ENCODE measurements at places on chromosomes 3 and 15.
A peak's percentile ranks its signal among the peaks of the same experiment; 100 is the strongest.

DNA sequence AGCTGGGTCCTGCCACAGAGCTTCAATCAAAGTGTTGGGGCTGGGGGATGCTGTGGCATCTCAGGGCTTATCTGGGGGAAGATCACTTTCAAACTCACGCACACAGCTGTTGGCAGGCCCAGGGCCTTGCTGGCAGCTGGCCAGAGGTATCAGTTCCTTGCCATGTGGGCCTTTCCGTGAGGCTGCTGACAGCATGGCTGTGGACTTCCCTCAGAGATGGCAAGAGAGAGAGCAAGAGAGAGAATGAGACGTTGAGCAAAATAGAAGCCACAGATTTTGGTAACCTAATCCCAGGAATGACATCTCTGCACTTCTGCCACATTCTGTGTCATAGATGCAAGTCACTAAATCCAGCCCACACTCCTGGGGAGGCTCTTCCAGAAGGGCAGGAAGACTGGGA, 91.0 kb downstream of the TPRG1 start:
- DNase-seq: no peak

- no peak for DNase-seq
Observed at GRCh38 chr3:184383033-184383740, 3.3 kb downstream of the CHRD start.

DNA sequence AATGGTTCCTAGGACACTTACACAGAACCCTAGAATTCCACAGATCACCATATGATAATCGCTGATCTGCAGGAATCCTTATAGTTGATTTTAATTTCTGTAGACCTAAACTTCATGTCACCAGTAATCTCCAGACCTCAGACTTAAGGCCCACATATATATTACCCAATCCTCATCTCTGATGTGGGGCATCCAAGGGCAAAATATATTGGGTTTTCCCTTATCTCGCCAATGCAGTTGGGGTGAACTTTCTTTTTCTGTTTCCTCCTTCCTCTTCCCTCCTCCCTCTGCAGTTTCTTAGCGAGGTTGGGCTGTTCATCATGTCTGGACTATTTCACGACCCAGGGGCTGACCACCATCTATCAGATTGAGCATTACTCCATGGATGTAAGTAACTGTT, 230.2 kb downstream of the P3H2 start:
- no peak for DNase-seq

GRCh38 chr3:71582036-71582611, 1.4 kb downstream of the FOXP1 start:
- peak; percentile 41 for DNase-seq

DNA sequence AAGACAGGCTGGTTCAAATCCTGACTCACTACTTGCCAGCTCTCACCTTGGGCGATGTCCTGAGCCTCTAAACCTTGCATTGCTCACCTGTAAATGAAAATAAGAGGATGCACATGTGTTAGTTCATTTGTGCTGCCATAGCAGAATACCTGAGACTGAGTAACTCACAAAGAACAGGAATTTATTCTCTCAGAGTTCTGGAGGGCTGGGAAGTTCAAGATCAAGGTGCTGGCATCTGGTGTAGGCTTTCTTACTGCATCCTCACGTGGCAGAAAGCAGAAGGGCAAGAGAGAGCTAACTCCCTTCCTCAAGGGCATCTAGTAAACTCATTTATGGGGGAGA, 222.7 kb downstream of the MTHFS start:
- no peak for DNase-seq

DNA sequence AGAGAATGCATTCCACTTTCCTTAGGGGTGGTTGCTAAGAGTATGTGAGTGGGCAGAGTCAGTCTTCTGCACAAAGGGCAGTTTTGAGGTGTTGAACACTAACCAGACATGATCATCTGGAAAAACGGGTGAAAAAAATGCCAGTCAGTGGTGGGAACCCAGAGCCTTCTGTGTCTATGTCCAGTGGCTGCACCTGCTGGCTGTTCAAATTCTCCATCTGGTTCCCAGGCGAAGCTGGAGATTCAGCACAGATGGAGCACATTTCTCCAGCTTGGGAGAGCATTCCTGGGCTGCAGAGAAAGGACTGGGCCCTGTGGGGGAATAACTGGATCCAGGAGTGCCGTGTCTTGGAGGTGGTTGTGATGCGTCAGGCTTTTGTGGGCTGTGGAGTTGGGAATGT, 74.1 kb downstream of the TRAK1 start:
- no peak for DNase-seq

DNA sequence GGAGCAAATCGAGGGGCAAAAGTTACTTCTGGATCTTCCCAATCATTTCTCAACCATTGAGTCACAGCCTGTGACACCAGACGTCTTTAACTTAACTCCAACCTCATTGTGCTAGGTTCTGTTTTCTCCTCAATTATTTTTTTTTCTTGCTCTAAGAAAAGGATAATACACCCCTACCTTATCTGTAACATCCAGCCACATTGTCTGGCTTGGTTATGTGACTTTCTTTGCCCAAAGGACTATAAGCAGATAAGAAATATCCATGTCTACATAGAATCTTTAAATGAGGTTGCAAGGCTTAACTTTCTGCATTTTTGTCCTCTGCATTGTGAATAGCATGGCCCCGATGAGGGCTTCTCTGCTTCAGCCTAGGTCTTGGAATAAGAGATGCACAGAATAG, 782.4 kb upstream of the CFAP20DC start:
- no peak for DNase-seq

DNA sequence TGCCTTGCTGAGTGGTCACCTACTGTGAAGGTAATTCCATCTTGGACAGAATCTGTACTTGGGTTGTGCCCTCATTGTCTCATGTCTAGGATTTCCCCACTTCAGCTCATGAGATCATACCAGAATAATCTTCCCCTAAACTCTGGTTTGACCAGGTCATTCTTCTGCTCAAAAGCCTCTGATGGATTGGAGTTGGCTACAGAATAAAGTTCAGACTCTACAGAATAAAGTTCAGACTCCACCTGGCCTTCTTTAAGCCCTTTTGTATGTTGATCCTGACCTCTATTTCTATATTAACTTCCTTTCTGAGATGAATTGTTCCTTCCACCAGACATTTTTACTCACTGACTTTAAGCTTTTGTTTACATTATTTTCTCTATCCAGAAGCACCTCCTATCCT, 6.4 kb upstream of the GLCE start:
- no peak for DNase-seq

DNA sequence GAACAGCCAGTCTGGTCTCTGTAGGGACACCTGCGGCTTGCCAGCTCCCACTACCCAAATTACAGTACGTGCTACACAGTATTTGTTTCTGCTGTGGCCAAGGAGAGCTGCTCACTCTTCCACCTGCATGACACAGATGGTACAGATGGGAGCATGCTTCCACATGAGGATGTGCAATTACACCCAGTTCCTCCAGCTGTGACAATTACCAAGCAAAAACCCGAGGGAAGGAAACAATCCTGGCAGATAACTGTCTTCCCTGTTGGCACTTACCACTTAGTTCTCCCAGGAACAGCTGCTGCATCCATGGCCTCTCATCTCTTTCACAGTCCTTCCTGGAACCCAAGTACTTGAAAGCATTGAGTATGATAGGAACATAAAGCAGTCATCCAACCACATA, 34.4 kb downstream of the DET1 start:
- peak; percentile 74 for DNase-seq

DNA sequence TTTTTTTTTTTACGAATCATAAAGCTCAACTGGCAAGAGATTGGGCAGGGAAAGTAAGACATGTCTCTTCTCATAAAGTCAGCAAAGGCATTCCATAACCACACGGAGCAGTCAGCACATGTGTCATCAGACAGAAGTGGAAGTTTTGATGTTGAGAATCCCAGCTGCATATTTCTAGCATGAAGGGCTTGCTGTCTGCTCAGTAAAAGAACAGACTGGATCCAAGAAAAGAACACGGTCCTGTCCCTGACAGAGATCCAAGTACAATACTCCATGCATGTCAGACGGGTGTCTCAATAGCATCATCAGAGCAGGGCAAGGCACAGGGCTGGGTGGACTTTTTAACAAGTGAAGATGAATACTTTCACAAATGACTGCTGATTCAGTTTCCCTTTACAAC, 38.2 kb downstream of the ABI3BP start:
- no peak for DNase-seq

DNA sequence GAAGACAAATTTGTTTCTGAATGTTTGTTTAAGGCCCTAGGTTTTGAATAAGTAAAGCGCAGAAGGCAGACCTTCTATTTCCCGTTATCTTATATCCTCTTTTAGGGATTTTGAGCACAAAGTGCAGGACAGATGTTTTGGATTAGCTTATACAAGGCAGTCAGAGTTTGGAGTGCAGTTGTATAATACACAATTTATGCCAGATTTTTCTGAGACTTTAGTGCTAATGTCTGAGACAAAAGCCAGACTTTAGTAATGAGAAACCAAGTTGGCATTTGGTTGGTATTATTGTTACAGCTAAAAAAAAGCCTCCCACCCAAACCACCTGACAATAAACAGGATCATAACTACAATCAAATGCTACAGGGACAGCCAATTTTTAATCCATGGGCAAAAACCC, 309.9 kb upstream of the SATB1 start:
- DNase-seq: no peak

DNA sequence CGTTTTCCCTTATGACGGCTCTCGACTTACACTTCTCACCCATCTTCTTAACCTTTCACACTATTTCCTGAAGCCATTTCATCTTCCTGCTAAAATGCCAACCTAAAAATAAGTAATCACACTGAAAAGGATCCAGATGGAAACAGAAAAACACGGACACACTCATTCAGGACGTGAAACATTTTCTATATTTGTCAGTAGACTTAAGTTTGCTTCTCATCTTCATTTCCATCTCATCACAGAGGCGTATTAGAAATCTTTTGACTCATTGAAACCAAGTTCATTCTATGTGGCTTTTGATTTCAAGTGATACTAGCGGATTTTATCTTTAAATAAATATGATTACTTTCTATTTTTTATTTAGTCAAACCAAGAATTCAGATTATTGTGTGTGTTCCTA, 27.4 kb upstream of the DLG1 start:
- no peak for DNase-seq

DNA sequence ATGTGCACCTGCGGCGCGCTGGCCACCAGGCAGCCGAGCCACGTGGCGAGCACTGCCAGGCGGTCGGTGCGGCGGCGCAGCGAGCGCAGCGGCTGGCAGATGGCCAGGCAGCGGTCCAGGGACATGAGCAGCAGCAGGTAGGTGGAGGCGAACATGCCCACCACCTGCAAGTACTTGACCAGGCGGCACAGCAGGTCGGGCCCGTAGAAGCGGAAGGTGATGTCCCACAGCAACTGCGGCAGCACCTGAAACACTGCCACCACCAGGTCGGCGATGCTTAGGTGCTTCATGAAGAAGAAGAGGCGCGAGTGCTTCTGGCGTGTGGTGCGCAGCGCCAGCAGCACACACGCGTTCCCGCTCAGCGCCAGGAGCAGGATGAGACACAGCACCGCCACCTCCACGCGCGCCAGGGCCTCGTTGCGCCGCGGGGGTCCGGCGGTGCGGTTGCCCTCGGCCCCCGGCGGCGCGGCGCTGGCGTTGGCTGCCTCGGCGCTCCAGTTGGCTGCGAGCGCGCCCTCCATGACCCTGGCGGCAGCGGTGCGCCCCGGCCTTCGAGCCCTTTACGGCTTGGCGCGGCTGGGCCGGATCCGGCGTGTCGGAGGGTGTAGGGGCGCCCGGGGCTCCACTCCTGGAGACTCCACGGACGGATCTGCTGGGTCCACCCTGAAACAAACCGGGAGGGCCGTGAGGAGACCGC, 1.6 kb downstream of the OXTR start:
- peak; percentile 77 for DNase-seq

DNA sequence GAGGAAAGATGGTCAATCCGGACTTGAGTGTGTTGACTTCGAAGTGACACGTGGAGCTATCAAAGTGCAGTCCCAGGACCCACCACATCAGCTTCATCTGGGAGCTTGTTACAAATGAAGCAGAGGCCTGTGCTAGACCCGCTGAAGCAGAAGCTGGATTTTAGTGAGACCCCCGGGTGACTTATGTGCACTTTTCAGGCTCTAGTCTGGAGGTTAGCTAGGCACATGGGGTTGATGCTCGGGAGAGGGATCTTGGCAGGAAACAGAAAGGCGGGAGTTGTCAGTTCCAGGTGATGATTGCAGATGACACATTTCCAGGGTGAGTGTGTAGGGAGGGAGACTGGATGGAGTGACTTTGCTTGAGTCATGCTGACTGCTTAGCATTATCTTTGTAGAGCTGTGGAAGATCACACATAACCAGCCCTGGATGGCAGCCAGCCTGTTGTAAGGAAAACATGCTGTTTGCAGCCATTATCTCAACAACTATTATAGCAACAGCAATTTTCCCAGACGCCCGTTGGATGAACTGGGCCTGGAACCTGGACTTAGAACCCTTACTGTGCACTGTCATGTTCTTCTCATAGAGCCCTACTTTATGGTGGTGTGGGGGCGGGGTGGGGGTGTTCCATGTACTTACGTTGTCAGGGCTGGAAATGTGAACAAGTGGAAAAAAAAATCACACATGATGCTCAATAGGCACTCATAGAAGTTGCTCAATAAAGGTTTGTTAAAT, 122.4 kb downstream of the THSD4 start:
- no peak for DNase-seq

GRCh38 chr15:92043283-92043682, 189.8 kb downstream of the SLCO3A1 start:
- DNase-seq: no peak

GRCh38 chr3:65276551-65276950, 588.8 kb upstream of the ADAMTS9 start:
- DNase-seq: no peak

GRCh38 chr15:66876731-66877476, 174.9 kb downstream of the SMAD6 start:
- no peak for DNase-seq

DNA sequence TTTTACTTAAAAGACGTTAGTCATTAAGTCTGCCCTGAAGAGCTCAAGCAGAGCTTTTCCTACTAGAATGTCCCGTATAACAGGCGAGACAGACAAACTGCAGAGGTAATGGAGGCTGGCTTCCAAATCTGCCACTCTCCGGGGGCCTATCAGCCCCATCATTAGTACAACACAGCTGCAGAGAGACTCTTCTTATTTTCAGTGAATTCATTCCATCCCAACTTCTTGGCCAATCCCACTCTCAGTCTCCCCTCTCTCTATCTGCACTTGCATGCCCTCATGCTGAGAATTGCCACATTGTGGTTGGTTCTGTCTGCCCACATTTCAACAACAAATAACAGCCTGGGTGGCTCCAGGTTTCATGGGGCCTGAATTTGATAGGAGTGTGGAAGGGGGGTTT, 412.7 kb downstream of the ERC2 start:
- DNase-seq: no peak

- DNase-seq: no peak
Observed at GRCh38 chr15:79054350-79054749, 36.2 kb downstream of the RASGRF1 start.

DNA sequence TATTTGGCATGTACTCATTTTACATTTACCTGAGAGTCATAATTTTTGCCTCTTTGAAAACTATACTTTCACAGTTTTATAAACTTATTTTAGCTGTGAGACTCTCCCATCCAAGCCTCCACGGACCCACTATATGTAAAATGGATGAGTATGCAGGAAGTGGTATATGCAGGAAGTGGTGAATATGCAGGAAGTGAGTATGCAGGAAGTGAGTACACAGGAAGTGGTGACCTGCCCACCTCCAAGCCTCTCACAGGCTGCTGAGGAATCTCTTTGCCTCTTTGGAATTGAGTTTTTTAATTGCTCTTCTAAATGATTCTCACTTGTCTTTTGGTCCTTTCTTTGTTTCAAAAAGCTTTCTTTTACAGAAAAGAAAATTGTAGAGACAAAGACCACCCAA, 85.2 kb downstream of the KBTBD8 start:
- no peak for DNase-seq
